Hippocampal formation (tissue), 2 donors: ENCODE measurements at places on chromosomes 2 and 18.

GRCh38 chr2:145598434-145598833 lies 1078.5 kb upstream of the ZEB2 start:
- DNase-seq: no peak

DNA sequence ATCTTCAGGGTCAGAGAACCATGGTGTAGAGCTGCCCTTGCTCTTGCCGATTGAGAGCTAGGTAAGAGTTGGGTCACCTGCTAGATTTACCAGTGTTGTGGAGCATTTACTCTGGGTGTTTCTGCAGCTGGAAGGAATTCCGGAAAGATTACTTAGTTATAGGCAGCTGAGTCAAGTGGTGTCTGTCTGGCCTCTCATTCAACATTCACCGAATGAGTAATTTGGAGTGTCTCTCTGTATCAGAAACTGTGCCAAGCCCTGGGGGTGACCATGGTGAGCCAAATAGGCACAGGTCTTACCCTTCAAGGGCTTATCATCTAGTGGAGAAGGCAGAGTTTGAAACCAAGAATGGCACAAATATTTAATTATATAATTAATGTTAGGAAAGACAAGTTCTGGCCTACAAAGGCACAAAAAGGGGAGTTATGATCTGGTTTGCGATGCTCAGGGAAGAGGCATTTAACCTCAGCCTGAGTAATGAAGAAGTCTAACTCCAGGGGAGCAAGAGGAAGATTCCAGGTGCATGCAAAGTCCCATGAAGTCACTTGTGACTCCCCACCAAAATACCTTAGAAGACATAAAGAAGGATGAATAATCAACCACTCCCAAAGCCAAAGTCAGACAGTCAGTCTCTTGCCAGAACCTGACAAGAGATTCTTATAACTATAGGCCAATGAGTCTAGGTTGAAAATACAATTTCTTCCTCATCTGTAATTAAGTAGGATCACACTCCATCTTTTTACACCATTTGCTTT lies 12.5 kb downstream of the SETBP1 start:
- no peak for DNase-seq

GRCh38 chr2:120729406-120730399 lies 6.0 kb upstream of the GLI2 start:
- DNase-seq: no peak

GRCh38 chr2:44768438-44769236 lies 172.9 kb upstream of the SIX3 start:
- no peak for DNase-seq

GRCh38 chr18:68557183-68557582 lies 157.7 kb downstream of the TMX3 start:
- no peak for DNase-seq

DNA sequence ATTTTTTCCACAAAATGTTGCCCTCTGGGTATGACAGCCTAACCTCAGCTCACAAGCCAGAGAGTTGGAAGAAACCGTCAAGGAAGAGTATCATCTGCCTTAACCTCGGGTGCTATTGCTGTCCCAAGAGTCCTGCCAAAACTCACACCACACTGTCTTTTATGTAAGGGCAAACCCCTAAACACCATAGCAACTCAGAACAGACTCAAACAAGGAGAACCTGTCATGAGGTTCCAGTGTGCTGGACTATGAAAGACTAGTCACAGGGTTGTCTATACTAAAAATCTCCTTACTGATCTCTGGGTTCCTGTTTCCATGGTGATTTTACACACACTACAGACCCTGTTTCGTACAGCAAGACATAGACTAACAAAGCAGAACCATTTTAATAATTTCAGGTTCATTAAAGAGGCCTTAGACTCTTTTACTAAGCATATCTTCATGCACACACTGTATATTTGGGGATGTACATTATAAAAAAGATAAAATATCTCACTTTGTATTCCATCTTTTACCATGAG lies 159.8 kb downstream of the PKP4 start:
- DNase-seq: no peak

DNA sequence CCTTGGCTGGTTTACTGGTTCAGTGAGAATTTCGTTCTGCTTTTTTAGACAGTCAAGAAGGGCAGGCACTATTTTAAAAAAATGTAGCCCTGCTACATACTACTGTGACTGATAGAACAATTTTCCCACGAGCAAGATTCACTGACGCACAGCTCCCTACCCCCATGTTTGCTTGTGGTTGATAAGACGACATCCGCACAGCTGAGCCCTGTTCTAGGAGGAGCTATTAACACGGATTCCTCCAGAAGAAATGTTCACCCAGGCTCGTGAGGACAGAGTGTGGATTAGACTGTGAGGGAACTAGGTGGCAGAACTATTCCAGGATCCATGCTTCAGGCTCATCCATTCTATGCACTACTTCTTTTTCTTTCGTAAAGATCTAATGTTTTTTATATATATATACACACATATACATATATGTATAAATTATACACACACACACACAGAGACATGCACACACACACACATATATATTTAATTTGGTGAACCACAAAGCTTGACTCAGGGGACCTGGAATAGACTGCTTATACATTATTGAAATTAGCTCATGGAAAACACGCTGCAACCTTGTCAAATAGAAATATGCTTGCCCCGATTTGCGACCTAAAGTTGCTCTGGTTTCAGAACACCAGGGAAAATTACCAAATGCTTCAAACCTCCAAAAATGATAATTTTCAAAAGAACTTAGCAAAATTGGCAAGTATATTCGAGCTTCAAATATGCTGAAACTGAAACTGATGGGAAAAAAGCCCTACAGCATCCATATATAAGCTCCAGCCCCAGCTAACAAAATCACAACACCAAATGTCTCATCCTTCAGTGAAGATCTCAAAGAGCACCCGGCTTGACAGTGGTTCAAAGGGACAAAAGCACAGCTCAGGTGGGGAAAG lies 370.4 kb downstream of the SOCS6 start:
- DNase-seq: no peak

- DNase-seq: no peak
Observed at GRCh38 chr18:12315911-12316310, 7.9 kb downstream of the TUBB6 start.

DNA sequence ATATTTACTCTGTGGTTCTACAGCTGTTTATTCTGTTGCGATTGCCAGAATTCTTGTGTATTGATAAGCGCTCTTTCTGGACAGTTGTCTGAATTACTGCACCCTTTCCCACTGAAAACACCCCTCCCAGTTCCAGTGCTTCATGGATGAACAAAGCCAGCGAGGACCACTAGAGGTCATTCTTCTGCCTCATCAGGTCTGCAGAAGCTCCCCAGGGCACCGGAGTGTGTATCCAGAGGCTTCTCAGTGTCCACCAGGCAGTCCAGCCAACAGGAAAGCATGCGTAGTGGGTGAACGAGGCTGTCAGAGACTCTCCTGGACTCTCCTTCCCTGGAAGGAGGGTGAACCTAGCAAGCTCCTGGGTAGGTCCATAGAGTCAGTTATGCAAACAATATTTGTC lies 40.6 kb upstream of the INHBB start:
- no peak for DNase-seq

GRCh38 chr2:156867201-156867600 lies 390.3 kb upstream of the GALNT5 start:
- DNase-seq: no peak

- DNase-seq: no peak
Observed at GRCh38 chr2:44112096-44112495, 56.6 kb upstream of the PPM1B start.

- DNase-seq: no peak
Observed at GRCh38 chr2:73963385-73964120, 21.2 kb upstream of the TET3 start.

DNA sequence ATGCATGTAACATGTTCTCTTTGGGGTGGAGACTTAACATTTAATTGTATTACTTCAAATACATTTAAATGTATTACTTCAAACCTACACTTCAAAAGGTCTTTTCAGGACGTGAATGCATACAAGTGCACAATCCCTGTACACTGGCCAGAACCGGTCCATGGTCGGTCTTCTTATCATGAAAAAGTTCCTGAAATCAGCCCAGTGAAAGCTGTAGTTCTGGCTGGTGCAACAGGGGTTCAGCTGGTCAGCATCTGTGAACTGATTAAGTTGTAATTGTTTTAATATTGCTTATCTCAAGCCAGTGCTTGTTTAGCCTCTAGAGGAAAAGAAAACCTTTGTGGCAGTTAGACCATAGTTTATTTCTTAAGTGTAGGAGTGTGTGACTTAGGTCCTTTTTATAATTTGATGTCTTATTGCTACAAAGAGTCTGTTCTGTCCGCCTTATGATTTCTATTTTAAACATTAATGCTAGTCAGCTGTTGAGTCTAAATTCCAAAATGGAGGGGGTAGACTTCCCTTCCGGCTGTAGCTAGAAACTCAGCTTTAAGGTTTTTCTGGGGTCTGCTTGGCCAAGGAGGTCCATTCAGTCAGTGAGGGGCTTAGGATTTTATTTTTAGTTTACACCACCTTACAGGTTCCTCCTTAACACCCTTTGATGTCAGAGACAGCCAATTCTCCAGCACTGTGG lies 768 bp upstream of the CYBRD1 start:
- no peak for DNase-seq

DNA sequence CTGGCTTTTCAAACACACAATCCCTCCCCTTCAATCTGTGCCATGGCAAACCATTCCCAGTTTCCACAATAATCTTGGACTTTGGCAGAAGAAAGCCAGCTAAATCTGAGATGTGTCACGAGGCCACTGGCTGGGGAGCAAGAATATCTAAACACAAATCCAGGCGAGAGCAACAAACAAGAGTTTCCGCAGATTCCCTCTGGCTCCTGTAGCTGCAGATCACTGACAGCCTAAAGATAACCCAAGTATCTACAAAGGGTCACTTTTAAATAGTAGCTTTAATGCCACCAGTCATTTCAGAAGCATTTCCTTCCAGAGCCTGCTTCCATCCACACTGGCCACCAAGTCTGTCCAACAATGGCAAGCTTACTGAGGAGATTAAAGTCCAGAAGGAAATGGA lies 86.9 kb downstream of the ACVR1 start:
- DNase-seq: no peak

GRCh38 chr2:128710729-128711128 lies 392.1 kb upstream of the HS6ST1 start:
- DNase-seq: no peak

DNA sequence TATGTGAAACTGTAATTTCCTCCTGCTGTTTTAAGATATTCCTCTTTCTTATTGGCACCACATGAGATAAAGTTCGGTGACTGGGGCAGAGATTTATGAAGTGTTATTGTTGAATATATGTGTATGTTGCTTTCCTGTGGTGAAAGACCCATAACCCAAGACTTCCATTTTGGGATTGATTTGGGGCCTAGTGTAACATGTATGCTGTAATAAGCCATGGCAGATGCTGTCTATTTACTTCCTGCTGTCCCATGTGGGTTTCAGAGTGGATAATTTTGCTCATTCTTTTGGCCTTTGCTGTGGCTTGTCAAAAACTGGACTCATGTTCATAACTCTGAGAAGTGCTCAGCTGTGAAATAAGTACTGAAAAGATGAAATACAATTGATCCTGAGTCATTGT lies 10.8 kb upstream of the MYO1B start:
- DNase-seq: no peak

DNA sequence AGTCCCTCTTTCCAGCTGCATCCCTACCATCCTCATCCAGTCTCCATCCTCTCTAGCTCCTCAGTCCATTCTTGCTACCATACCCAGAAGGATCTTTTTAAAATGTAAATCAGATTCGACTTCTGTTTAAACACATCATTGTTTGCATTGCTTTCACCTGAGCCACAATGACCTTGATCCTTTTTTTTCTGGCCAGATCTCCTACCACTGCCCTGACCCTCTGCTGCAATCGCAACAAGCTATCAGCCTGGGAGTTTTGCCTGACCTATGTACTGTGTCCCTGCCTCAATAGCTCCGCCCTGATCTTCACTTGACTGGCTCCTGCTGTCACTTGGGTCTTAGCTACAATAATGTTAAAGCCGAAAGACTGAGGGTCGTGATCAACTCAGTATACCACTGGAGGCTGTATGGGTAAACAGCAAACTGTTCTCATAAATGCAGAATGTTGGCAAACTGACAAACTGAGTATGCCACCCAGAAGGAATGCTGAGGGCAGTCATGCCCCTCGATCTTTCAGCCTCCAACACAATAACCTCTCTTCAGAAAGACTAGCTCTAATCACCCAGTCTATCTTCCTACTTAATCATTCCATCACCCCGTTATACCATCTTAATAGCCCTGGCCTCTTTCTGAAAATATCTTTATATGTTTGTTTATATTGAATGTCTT lies 2.6 kb upstream of the RBM43 start:
- DNase-seq: no peak

GRCh38 chr2:232528746-232529460 lies 2.9 kb downstream of the CHRND start:
- no peak for DNase-seq

DNA sequence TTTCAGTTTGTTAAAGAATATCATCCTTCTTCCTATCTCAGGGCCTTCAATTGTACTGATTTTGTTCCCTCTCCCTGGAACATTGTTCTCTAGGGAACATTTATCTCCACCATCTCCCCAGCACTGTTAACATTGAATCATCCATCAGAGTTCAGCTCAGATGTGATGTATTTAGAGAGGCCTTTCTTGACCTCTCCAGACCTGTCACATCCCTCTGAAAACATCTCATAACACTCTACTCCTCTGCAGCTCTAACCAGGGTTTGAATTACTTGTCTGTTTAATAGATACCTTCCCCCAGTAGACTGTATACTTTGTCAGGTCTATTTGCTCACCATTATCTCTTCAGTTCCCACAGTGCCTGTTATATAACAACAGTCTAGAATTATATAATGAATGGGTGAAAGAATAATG lies 98.6 kb downstream of the GALNT1 start:
- no peak for DNase-seq

- DNase-seq: no peak
Observed at GRCh38 chr18:56815926-56816325, 164.8 kb downstream of the WDR7 start.

- no peak for DNase-seq
Observed at GRCh38 chr2:114553027-114553426, 110.6 kb downstream of the DPP10 start.

DNA sequence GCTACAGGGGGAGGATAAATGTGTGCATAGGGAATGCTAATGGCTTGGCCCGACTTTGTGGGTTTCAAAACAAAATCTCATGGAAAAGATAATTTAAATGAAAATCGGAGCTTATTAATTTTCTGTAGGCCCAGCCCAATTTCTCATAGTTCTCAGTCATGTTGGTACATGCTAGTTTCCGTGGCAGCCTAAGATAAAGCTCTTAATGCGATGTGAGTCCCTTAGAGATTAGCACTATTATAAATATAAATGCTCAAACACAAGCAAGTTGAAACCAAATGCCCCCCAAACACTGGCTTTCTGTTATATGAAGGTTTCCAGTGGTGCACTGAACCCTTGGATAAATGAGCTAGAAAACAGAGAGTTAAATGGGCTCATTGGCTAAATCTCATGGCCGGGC lies 168.0 kb downstream of the BCL2 start:
- DNase-seq: no peak

GRCh38 chr18:55748227-55748738 lies 160.3 kb upstream of the TCF4 start:
- no peak for DNase-seq

- no peak for DNase-seq
Observed at GRCh38 chr2:26344581-26345282, 1.2 kb upstream of the SELENOI start.
